ENCODE measurements at places on chromosomes 6 and 20.

DNA sequence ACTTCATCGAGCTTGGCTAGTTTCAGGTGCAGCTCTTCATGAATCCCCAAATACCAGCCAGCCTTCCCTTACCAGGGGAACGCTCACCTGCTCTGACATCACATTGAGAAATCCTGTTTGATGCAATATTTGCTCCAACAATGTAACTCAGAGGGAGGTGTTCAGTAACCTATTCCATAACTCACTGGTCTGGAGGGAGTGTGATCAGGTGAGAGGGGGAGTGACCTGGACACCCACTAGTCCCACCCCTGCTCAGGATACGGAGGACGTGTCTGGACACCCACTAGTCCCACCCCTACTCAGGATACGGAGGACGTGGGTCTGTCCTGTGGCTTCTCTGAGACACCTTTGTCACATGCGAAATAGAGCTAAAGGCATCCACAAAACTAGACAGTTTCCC lies 70.3 kb downstream of the HUS1B start:
- DNase-seq, result no peak

DNA sequence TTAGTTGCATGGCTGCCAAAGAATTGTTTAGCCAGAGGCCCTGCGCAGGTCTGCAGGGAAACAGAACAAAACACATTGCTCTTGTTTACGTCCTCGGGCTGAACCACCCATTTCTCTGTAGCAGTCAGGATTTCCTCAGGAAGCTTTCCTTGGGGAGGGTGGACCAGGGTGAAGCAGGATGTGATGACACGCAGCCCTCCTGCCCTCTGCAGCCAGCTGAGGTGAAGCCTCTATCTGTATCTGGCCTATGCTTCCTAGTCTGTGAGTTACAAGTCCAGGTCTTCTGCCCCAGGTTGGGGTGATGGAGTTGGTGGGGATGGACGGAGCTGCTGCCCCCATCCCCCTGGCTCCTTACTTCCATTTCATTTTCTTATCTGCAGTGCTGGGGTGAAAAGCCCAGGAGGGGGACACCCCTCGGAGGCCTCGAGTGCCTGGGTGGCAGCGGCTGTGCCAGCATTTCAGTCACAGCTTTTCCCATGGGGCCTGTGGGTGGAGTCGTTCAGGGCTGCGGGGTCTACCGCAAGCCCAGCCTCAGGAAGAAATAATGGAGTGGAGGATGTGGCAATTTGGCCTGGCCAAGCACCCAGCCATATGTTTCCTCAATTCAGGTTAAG lies 24.9 kb downstream of the SASH1 start:
- no peak for DNase-seq

- no peak for DNase-seq
Observed at GRCh38 chr6:157609117-157609516, 213.9 kb upstream of the SNX9 start.

DNA sequence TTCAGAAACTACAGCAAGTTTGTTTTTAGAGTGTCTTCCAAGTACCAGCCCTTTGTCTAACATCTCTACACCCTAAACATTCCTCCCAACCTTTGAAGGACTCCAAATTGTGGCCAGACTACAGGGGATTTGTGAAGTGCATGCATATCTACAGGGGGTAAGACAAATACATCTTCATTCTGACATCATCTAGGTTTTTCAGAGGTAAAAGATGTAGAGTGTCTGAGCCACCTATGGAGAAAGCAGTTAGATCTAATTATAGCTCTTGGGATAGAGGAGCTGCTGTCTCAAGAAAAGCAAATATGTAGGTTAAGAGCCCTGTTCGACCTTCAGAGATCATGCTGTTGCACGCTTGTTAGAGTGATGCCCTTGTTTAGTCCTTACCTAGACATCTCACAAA lies 617.7 kb upstream of the AGPAT4 start:
- no peak for DNase-seq

DNA sequence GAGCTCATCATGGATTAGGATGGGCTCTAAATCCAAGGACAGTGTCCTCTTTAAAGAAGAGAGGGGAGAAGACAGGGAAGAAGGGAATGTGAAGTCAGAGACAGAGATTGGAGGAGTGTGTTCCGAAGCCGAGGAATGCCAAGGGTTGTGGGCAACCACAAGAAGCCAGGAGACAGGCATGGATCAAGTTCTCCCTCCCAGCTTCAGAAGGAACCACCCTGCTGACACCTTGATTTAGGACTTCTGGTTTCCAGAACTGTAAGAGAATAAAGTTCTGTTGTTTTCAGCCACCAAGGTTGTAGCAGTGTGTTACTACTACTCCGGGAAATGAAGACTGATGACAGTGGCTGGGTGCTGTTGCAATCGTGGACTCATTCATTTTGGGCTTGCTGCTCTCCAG lies 120.1 kb downstream of the RPS12 start:
- no peak for DNase-seq

GRCh38 chr6:56683882-56684281 lies 41.2 kb upstream of the DST start:
- DNase-seq, result no peak

All from naive thymus-derived CD4-positive, alpha-beta T cell (primary cell).